NCI-H446 treated with DMSO at 0.1 percent for 48 hours (cell line): ENCODE measurements at places on chromosomes 5 and 9.
A peak's percentile ranks its signal among the peaks of the same experiment; 100 is the strongest.

GRCh38 chr5:107636555-107636954 is 34.2 kb downstream of the EFNA5 start:
- no peak for DNase-seq

- no peak for DNase-seq
These were observed 129.0 kb upstream of the WWC1 start for GRCh38 chr5:168162464-168162863.

- no peak for DNase-seq
These were observed 514.7 kb downstream of the MAT2B start for GRCh38 chr5:164020116-164020515.

DNA sequence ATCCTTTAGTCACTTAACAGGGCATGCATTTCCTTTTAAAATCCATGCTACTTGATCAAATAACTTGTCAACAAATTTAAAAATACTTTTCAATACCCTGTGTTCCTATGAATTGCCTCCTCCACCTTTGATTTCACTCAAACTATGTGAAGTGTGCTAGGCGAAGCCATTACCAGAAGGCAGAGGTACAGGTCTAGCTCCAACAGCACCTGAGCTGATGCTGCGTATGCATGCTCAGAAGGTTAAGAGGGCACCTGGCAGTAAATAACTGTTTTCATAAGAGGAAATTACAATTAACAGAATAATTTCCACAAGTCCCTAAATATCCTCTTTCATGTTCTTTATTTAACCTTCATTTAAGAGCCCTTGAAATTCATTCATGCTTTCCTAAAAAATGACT is 251.8 kb downstream of the EFNA5 start:
- no peak for DNase-seq

GRCh38 chr9:35951736-35952135 is 6.2 kb downstream of the OR2S2 start:
- no peak for DNase-seq

- no peak for DNase-seq
These were observed 20.2 kb upstream of the TJP2 start for GRCh38 chr9:69153707-69154521.

- no peak for DNase-seq
These were observed 735 bp upstream of the RPL26L1 start for GRCh38 chr5:172958331-172959046.

GRCh38 chr5:24325306-24325832 is 319.4 kb downstream of the CDH10 start:
- DNase-seq, result no peak

DNA sequence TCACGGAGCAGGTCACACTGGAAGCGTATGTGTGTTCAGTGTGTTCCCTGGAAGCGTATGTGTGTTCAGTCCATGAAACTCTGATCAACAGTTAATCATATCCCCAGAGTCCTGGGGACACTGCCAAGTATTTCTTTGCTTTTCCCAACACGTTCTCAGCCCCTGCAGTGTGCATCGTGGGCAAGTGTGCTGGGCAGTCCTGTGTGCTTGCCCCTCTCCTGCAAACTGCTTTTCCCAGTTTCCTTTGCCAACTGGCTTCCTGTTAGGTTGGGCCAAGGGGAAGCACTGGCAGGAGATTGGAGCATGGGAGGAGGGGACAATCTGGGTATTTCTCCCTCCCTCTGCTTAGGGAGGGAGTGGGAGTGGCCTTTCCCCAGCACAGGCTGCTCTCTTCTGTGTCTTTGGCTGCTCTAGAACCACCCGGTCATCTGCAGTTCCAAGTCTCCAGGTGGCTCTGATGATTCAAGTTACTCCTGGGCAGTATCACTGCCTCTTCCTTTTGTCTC is 36.8 kb upstream of the NEK6 start:
- DNase-seq, result peak; percentile 86

GRCh38 chr5:172133359-172134029 is 54.5 kb downstream of the STK10 start:
- no peak for DNase-seq
